Spinal cord (tissue), 10 donors: ENCODE measurements at places on chromosomes 7 and 10. TPM values are rescaled to one million over a fixed set of nuclear protein-coding genes. Genes with fewer than 3 reads are reported as not detected.

Gene CARD11
- 1.2 TPM for polyA plus RNA-seq

Gene INSYN2A
- polyA plus RNA-seq, result 10.9 TPM

Gene ZNF775
- polyA plus RNA-seq, result 19.1 TPM

Gene PDE6C
- polyA plus RNA-seq, result 0.82 TPM

Gene OR13A1
- polyA plus RNA-seq, result 0.25 TPM

Gene PRRT4
- polyA plus RNA-seq, result 35.1 TPM

Gene HOXA4
- 56.1 TPM for polyA plus RNA-seq

Gene BTRC
- 40.7 TPM for polyA plus RNA-seq
